SK-N-SH (cell line): ENCODE measurements at places on chromosomes 2 and 18. TPM values are rescaled to one million over a fixed set of nuclear protein-coding genes. Genes with fewer than 3 reads are reported as not detected.

- no peak overlapping the region for H3K4me3 ChIP-seq
- no peaks in the 10 kb centered on the region for H3K36me3 ChIP-seq
- DNase-seq, result no peak
These were observed 112.1 kb downstream of the NDUFA10 start for GRCh38 chr2:239912938-239913635.

DNA sequence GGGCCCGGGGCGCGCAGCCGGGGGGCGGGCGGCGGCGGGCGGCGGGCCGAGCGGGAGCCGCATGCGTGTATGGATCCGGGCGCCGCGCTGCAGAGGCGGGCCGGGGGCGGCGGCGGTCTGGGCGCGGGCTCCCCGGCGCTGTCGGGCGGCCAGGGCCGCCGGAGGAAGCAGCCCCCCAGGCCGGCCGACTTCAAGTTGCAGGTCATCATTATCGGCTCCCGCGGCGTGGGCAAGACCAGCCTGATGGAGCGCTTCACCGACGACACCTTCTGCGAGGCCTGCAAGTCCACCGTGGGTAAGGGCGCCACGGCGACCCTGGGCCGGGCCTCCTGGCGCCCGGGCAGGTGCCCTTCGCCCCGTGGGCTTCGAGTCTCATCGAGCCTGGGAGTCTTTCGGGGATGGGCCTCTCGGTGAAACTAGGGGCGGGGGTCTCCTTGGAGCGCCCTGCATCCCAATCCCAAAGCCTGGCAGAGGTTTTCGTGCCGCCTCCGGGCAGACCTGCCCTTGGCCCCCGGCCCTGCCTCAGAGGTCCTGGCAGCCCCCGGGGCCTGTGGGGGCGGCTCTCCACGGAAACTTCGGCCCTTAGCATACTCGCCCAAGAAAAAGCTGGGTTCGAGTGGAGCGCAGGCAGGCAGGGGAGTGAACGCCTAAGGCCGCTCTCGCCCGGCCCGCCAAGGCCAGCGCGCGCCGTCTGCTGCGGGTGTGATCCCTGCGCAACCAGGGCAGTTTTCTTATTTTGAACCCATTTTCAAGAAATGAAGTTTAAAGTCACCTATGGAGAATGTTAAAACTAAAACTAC is 622 bp downstream of the RAB12 start:
- DNase-seq, result peak; percentile 65
- H3K4me3 ChIP-seq, result peak overlapping the region; percentile 95
- H3K27ac ChIP-seq, result peak overlapping the region; percentile 41; the same call in 1 of the 2 replicates
- H3K36me3 ChIP-seq, result peaks cover 4% of the 10 kb centered on the region
- no peaks in the 10 kb centered on the region for H3K27me3 ChIP-seq
- H3K4me1 ChIP-seq, result peaks cover 15% of the 10 kb centered on the region

GRCh38 chr18:10519999-10520935 is 5.6 kb upstream of the NAPG start:
- no peaks in the 10 kb centered on the region; the same call in 1 of the 2 replicates for H3K27me3 ChIP-seq
- H3K36me3 ChIP-seq, result no peaks in the 10 kb centered on the region
- no peak overlapping the region for H3K27ac ChIP-seq

The LINC00305 gene
- polyA plus RNA-seq, result not detected in 2 replicates

DNA sequence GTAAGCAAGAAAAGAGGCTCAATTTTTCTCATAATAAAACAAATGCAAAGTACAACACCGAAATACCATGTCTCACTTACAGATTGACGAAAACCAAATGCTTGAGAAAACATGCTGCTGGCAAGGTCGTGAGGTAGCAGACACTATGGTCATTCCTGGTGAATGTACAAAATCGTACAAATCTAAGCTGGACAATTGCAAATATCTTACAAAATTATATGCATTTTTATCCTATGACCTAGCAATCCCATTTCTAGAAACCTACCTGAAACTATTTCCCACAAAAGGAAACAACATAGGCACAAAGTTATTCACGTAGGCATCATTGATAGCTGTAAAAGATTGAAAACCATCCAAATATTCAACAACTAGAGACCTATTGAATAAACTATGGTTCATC is 54.0 kb downstream of the SCG2 start:
- H3K36me3 ChIP-seq, result no peaks in the 10 kb centered on the region
- peak overlapping the region; percentile 93 for H3K27ac ChIP-seq
- no peak for DNase-seq
- peak overlapping the region; percentile 32 for H3K4me3 ChIP-seq
- H3K4me1 ChIP-seq, result peaks cover 25% of the 10 kb centered on the region

DNA sequence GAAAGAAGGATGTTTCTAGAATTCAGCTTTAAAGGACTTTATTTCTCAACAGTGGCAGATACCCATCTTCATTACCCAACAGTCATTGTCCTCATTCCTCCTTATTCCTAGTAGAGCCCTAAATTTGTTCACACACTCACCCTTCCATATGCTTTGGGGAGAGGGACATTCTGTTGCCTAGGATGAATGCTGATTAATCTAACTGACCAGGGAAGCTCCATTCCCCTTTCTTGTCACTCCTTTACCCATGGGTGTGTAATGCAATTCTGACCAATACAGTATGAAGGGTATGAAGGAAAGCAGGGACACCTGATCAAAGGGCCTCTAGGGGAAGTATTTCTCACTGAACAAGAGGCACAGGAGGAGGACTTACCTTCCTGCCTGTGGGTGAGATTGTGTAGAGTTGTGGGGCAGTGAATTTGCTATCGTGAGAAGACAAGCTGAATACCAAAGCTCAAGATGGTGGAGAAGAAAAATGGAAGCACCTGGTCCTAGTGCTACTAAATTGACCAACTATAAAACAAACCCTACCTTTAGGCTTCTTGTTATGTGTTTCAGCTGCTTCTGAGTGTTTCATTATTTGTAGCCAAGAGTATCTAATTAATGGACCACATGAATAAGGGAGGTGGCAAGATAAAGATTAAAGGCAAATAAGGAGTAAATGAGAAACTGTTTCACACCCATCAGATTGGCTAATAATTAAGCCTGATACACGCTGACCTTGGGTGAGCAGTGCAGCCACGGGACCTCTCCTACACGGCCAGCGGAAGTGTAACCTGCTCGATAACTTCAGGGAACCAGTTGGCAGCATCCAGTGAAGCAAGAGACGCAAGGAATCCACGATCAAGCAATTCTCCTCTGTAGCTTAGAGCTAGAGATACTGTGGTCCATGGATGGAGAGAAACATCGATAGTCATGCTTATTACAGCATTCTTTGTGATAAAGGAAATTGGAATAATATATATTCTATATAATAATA is 202.3 kb downstream of the MYCN start:
- no peaks in the 10 kb centered on the region for H3K4me1 ChIP-seq
- no peak for DNase-seq
- no peaks in the 10 kb centered on the region for H3K27me3 ChIP-seq
- H3K36me3 ChIP-seq, result no peaks in the 10 kb centered on the region
- no peak overlapping the region for H3K27ac ChIP-seq
- no peak overlapping the region for H3K4me3 ChIP-seq

- H3K36me3 ChIP-seq, result no peaks in the 10 kb centered on the region
- no peak for DNase-seq
- peaks cover 70% of the 10 kb centered on the region for H3K27me3 ChIP-seq
- H3K4me1 ChIP-seq, result peaks cover 19% of the 10 kb centered on the region; the same call in 1 of the 2 replicates
- H3K27ac ChIP-seq, result no peak overlapping the region
These were observed 2.8 kb upstream of the GAD1 start for GRCh38 chr2:170813611-170814532.

The FBXO15 gene
- polyA plus RNA-seq, result 0.62 and 0.70 TPM in 2 replicates

DNA sequence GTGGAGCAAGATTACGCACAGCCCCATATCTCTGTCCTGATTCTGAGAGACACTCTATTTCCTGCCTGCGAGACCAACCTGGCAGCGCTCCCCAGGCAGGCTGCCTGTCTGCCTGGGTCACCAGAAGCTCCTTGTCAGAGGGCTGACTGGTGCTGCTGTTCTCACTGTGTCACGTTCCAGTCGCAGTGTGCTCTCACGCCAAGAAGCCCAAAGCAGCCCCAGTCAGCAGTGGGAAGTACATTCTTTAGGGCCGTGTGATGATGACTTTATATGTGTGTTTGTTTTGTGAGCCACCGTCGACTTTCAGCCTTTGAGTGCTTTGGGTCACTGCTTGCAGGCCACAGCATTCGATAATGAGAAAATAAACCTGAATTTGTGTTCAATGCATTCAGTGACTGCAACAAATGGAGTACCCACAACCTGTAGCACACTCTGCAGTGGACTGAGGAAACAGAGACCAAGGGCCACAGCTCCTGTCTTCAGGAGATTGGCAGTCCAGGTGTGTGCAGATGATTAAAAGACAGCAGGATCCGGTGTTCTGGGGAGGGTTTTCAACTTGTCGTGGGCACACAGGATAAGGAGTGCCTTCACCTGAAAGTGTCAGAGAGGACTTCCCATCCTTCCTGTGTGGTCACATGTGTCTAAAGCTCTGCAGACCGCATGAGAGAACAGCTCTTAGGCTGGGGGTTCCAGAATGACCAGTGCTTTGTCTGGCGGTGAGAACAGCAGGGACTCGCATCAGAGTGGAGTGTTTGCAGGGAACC is 4.8 kb downstream of the TNFRSF11A start:
- no peak overlapping the region for H3K4me3 ChIP-seq
- H3K27me3 ChIP-seq, result no peaks in the 10 kb centered on the region
- no peak overlapping the region for H3K27ac ChIP-seq
- H3K4me1 ChIP-seq, result peaks cover 12% of the 10 kb centered on the region; the same call in 1 of the 2 replicates
- DNase-seq, result no peak

GRCh38 chr18:60676815-60677214 is 304.2 kb upstream of the MC4R start:
- no peak overlapping the region for H3K27ac ChIP-seq
- H3K4me1 ChIP-seq, result no peaks in the 10 kb centered on the region
- no peaks in the 10 kb centered on the region for H3K36me3 ChIP-seq
- peaks cover 5% of the 10 kb centered on the region; the same call in 1 of the 2 replicates for H3K27me3 ChIP-seq

The ACVR2A gene
- polyA plus RNA-seq, result 1.6 and 2.6 TPM in 2 replicates

GRCh38 chr2:111035830-111036441 is 84.8 kb upstream of the BCL2L11 start:
- no peak for DNase-seq
- no peak overlapping the region for H3K27ac ChIP-seq
- H3K27me3 ChIP-seq, result peaks cover 21% of the 10 kb centered on the region; the same call in 1 of the 2 replicates
- no peaks in the 10 kb centered on the region; the same call in 1 of the 2 replicates for H3K4me1 ChIP-seq

DNA sequence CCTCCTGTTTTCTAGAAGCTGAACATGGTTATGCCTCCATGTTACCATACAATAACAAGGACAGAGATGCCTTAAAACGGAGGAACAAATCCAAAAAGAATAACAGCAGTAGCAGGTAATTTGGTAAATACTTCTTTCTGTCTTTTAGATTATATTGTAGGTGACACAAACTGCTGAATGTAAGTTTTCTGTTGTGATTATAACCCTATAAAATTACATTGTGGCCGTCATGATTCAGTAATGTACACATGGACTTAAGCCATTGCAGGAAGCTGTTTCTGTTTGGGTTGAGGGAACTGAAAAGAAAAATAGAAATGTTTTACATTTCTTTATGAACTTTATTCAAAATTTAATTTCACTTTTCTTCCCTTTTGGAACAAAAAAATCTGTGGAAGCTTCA is 1.2 kb downstream of the MXD1 start:
- peaks cover 7% of the 10 kb centered on the region; the same call in 1 of the 2 replicates for H3K4me1 ChIP-seq
- no peak for DNase-seq
- H3K36me3 ChIP-seq, result peaks cover 30% of the 10 kb centered on the region
- no peaks in the 10 kb centered on the region for H3K27me3 ChIP-seq
- H3K27ac ChIP-seq, result no peak overlapping the region

DNA sequence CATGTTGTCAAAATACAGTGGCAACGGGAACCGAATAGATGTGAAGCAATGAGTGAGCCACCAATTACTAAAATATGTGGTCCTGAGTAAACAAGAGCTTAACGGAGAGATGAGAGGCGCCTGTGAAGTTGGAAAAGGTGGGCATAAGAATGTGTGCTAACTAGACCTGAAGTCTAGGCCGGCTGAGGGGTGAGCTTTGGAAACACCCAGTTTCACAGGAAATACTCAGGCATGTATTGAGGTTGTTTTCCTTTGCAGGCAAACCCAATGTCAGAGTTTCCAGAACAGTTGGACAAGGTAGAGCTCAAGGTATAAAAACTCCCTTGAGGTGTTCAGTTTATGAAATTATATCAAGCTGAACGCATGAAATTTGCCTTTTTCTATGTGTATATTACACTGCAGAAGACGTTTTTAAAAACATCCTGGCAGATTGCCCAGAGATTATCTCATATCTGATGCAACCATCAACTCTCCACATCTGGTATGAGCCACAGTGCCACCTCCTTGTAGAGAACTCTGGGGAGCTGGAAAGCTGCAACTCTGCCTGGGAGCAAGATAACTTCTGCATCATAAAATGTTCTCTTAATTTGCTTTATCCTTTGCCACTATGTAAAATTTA is 3.9 kb upstream of the WDSUB1 start:
- H3K27me3 ChIP-seq, result no peaks in the 10 kb centered on the region
- no peaks in the 10 kb centered on the region for H3K36me3 ChIP-seq
- H3K27ac ChIP-seq, result peak overlapping the region; percentile 7; the same call in 1 of the 2 replicates
- peak; percentile 57 for DNase-seq
- no peak overlapping the region for H3K4me3 ChIP-seq
- peaks cover 9% of the 10 kb centered on the region; the same call in 1 of the 2 replicates for H3K4me1 ChIP-seq

- no peak for DNase-seq
- H3K27me3 ChIP-seq, result no peaks in the 10 kb centered on the region
These were observed 135.9 kb upstream of the SLC1A4 start for GRCh38 chr2:64853306-64853705.

- peaks cover 42% of the 10 kb centered on the region; the same call in 1 of the 2 replicates for H3K36me3 ChIP-seq
- no peaks in the 10 kb centered on the region for H3K27me3 ChIP-seq
- H3K4me3 ChIP-seq, result no peak overlapping the region; the same call in 1 of the 2 replicates
- H3K27ac ChIP-seq, result no peak overlapping the region
- DNase-seq, result peak; percentile 87
These were observed 98.2 kb upstream of the B3GNT7 start for GRCh38 chr2:231297108-231297908.

The DLGAP1 gene
- not detected in 2 replicates for polyA plus RNA-seq

- no peaks in the 10 kb centered on the region for H3K36me3 ChIP-seq
- no peak for DNase-seq
- no peak overlapping the region for H3K4me3 ChIP-seq
- no peak overlapping the region for H3K27ac ChIP-seq
- H3K27me3 ChIP-seq, result no peaks in the 10 kb centered on the region
These were observed 53.0 kb upstream of the SLC39A10 start for GRCh38 chr2:195603998-195604397.

DNA sequence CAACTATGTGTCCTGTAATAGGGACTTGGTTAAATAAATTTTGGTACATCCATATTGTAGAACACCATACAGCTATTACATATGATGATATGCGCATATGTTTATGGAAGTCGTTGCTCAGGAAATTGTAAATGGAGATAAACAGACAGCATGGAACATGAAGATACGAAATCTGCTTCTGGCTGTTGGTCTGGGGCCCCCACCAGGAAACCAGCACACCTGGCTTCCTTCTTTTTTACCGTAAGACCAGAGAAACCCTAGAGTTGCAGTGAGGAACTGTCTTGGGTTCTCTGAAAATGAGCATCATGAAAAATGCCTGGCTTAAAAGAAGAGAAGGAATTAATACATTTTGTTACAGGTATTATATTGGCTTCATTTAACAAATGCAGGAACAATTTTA is 40.8 kb downstream of the SPTBN1 start:
- H3K27ac ChIP-seq, result no peak overlapping the region
- peaks cover 7% of the 10 kb centered on the region; the same call in 1 of the 2 replicates for H3K4me1 ChIP-seq
- no peaks in the 10 kb centered on the region for H3K27me3 ChIP-seq
- no peak for DNase-seq
- H3K36me3 ChIP-seq, result no peaks in the 10 kb centered on the region
